Ascending aorta (tissue), 2 donors: ENCODE measurements at places on chromosomes 5 and 9. TPM values are rescaled to one million over a fixed set of nuclear protein-coding genes. Genes with fewer than 3 reads are reported as not detected.
A peak's percentile ranks its signal among the peaks of the same experiment; 100 is the strongest.

DNA sequence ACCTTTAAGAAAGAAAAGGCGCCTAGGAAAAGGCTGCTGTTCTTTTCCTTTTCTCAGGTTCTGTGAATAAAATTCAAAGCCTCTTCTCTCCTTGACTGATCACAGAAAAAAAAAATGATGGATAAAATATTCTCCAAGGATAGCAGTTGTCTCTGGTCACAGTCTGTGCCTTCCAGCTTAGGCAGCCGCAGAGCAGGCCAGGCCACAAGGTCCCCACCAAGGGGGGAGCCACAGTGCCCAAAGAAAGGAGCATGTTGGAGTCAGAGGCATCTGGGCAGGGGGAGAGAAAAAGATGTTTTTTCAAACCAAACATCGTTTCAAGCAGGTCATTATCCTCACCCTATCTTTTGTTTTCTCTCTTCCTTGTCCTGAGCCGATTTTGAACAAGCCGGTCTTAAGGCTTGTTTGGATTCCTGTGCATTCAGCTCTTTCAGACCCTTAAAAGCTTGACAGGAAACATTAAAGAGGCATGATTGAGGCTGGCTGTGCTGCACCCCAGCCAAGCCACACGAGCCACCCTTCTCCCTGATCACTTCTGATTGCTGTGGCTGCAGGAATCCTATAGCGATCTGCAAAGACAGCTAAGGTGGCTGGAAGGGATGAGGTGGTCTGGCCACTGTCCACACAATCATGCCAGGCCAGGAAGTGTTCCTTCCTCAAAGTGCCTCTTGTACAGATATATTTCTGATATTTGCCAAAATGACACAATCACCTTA lies 284.6 kb upstream of the TLE4 start:
- no peaks in the 10 kb centered on the region for H3K27me3 ChIP-seq
- no peaks in the 10 kb centered on the region for H3K36me3 ChIP-seq

DNA sequence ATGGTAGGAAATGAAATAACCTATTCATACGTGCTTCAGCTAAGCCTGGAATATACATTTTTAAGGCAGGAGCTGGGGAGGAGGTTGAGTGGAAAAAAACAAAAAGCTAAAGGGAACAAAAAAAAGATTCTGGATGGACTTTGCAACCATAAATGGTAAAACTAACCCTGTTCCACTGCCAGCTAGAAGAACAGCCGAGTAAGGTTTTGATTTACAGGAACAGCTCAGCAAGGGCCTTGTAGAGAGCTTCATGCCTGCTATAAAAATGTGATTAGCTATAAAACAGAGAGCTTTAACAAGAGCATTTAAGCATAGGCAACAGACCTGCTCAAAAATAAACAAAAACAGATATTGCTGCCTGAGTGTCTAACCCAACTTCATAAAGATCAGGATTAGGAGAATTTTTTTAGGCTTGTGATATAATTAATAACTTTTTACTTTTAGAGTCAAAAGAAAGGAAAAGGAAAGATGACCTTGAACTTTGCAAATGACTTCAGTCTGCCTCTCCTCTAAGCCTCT lies 194.8 kb downstream of the FBXL7 start:
- no peaks in the 10 kb centered on the region for H3K36me3 ChIP-seq
- no peak overlapping the region for H3K4me3 ChIP-seq
- H3K27me3 ChIP-seq: no peaks in the 10 kb centered on the region
- H3K27ac ChIP-seq: peak overlapping the region; percentile 83

DNA sequence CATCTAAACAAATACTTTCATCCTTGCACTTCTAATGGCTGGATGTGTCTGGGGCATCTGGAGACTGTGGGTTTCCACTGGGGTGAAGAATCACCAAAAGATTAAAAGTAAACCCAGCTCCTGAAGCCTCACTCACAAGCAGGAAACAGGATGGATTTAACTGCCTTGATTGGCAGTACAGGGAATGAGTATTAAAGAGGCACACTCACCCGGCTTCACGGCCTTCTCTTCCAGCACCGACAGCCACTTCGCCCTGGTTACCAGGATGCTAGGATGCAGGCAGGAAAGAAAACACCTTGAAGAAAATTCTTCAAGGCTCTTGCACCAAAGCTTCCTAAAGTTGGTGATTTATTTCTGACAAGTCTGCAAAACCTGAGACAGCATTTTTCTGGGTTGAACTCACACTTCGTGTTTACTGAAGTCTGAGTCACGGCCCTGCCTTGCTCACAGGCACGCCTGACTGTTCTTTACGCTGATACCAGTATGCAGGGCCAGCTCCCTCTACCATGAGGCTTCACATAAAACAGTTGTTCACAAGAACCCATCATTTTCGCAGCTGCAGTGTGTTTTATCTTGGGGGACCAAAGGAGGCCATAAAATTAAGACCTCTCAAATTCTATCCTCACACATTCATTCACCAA lies 56.5 kb upstream of the ZNF354A start:
- H3K4me1 ChIP-seq: no peaks in the 10 kb centered on the region
- H3K27me3 ChIP-seq: no peaks in the 10 kb centered on the region
- DNase-seq: no peak
- H3K36me3 ChIP-seq: no peaks in the 10 kb centered on the region

The BTF3 gene
- total RNA-seq: 235 TPM

DNA sequence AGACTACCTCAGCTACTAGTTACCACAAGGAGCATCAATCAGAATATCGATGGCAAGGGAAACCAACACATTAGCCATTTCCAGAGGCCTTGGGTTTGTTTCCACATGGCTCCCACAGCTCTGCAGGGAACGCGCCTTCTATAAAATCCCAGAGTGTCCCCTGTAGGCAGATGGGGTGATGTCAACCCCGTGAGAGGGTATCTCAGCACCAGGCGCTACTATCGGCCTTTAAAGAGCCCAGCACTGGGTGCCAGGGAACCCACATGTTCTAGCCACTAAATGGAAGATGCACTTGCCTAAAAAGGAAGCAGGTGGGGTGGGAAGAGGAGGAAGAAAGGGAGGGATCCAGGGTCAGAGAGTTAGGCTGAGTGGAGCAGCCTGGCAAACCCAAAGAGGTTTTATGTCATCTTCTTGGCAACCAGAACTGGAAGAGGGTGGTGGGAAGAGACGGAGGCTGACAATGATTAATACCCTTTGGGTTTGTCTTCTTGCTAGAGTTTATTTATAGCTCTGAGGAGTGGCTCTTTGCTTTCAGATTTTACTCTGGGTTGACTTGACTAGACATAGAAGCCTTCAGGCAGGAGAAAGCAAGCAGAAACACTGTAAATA lies 19.9 kb downstream of the MACROH2A1 start:
- no peak for DNase-seq
- H3K27me3 ChIP-seq: no peaks in the 10 kb centered on the region
- H3K4me3 ChIP-seq: no peak overlapping the region
- H3K27ac ChIP-seq: no peak overlapping the region
- H3K36me3 ChIP-seq: peaks cover 37% of the 10 kb centered on the region
- no peaks in the 10 kb centered on the region for H3K4me1 ChIP-seq

GRCh38 chr9:4979239-4979638 lies 5.8 kb upstream of the JAK2 start:
- H3K27ac ChIP-seq: no peak overlapping the region
- no peak overlapping the region for H3K4me3 ChIP-seq
- H3K4me1 ChIP-seq: peaks cover 18% of the 10 kb centered on the region
- H3K36me3 ChIP-seq: no peaks in the 10 kb centered on the region

- no peak for DNase-seq
- no peaks in the 10 kb centered on the region for H3K4me1 ChIP-seq
- no peaks in the 10 kb centered on the region for H3K27me3 ChIP-seq
These were observed 27.8 kb downstream of the NFIL3 start for GRCh38 chr9:91395553-91396471.

DNA sequence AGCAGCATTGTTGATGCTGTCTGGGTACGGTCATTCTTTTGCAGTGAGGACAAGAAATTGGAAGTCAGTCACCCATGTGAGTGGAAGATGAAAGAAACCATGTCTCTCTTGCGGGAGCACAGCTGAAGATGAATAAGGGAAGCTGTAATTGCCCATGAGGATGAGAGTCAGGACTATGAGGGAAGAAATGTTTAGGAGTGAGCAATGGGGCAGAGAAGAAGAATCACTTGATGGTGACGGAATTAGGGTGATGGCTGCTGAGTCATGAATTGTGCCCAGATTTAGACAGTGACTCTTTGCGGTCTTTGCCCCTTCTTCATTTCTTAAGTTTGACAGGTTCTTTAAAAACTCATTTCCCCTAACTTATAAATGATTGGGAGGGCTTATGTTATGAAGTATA lies 183.3 kb downstream of the MAST4 start:
- no peaks in the 10 kb centered on the region for H3K36me3 ChIP-seq
- no peaks in the 10 kb centered on the region for H3K4me1 ChIP-seq
- no peak overlapping the region for H3K27ac ChIP-seq
- no peaks in the 10 kb centered on the region for H3K27me3 ChIP-seq
- DNase-seq: no peak

The HTR4 gene
- total RNA-seq: 0.21 TPM

DNA sequence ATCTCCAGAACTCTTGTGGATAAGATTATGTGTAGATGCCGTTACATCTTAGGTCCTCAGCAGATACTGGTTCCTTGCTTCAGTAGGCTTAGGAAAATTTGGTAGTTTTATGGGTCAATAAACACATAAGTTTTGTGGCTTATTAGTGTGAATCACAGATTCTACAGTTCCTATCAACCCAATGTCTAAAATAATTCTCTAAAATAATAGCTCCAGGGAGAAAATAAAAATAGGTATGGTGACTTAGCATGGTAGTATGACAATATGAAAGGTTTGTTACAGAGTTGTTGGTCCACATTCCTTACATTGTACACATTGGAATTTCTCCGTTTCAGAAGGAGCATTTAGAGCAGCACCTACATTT lies 91.7 kb downstream of the AOPEP start:
- no peaks in the 10 kb centered on the region for H3K36me3 ChIP-seq
- DNase-seq: no peak
- peak overlapping the region; percentile 79 for H3K27ac ChIP-seq
- no peaks in the 10 kb centered on the region for H3K27me3 ChIP-seq

The CFAP157 gene
- total RNA-seq: not detected

GRCh38 chr5:88671505-88672499 lies 211.2 kb downstream of the MEF2C start:
- no peaks in the 10 kb centered on the region for H3K36me3 ChIP-seq
- H3K4me3 ChIP-seq: no peak overlapping the region
- no peak for DNase-seq

The ASPN gene
- 43.5 TPM for total RNA-seq

The STC2 gene
- total RNA-seq: 2.0 TPM

DNA sequence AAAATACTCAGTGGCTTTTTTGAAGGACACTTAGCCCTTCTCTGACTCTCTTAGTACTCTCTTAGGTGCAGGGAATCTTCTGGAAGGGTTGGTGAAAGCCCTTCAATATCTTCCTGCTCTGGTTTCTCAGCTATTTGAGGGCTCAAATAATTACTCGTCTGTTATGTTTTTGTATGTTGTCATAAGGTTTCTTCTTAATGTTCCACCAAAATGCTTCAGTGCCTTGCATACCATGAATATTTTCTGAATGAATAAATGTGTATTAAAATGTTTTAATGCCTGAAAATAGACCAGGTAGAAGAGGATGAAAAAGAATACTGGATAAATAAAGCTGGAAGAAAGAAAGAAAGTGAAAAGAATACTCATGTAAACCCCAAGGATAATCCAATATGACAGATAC lies 124.3 kb downstream of the STK32A start:
- no peak for DNase-seq
- H3K27me3 ChIP-seq: no peaks in the 10 kb centered on the region
- no peak overlapping the region for H3K27ac ChIP-seq
- H3K4me3 ChIP-seq: no peak overlapping the region
